ENCODE measurements at places on chromosomes 16 and 17.

DNA sequence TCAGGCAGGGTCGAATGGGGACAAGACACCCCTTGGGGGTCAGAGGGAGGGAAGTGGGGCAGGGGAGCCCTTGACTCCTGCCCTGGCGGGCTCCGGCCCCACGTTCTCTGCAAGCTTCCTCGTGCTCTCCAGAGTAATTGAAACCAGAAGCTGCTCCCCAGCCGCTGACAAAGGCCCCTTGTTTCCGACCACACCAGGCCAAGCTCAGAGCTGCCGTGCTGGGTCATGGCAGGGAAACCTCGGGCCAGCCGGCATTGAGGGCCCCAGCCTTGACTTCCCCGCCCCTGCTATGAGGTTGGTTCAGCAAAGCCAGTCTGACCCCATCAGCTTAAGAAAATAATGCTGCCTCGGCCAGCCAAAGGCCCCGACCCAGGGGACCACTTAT lies 43.3 kb downstream of the TIMM22 start:
- no peak for DNase-seq

- no peak for DNase-seq
These were observed 19.0 kb downstream of the WWP2 start for GRCh38 chr16:69781118-69781517.

DNA sequence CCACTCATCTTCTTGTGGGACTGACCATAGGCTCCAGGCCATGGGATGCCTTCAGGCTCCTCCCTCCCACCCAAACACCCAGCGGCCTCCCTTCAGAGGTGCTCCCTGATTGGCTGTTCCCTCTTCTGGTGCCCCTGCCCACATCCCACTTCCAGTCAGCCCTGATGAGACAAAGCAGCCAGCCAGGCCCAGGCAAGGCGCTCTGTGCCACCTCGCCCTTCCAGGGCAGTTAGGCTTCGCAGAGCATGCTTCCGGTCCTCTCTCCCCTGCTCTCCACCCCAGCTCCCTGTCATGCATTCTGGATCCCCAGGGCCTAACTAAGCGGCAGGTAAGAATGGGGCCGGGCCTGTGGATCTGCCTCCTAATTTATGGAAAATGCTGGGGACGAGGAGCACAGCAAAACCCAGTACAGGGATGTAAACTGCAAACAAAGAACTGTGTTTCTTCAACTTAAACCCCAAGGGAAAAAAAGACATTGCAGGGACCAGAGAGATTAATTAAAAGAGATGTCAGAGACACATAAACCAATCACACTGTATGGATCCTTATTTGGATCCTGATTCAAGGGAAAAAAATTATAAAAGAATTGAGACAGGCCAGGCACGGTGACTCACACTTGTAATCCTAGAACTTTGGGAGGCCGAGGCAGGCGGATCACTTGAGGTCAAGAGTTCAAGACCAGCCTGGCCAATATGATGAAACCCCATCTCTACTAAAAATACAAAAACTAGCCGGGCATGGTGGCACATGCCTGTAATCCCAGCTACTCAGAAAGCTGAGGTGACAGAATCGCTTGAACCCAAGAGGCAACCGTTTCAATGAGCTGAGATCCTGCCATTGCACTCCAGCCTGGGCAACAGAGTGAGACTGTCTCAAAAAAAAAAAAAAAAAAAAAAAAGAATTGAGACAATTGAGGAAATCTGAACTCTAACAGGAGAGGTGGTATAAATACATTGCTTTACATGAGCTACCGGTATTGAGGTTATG lies 26.0 kb downstream of the ZDHHC7 start:
- no peak for DNase-seq

- DNase-seq, result no peak
These were observed 28.6 kb upstream of the PAFAH1B1 start for GRCh38 chr17:2564877-2565276.

- DNase-seq, result no peak
These were observed 37.2 kb upstream of the NAGLU start for GRCh38 chr17:42498828-42499227.

- DNase-seq, result no peak
These were observed 14.5 kb downstream of the MRC2 start for GRCh38 chr17:62641951-62642350.

DNA sequence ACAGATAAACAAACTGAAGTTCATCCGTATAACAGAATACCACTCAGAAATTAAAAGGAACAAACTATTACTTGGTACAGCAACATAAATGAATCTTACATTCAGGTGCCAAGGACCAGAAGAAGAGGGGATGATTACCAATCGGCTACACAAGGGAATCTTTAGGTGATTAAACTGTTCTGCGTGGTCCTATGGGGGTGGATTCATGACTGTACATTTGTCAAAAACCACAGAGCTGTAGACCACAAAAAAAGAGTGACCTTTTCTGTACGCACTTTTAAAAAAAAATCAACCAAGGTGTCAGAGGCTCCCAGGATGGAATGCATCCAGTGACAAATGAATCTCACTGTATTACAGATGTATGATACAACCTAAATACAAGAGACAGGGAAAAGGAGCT lies 110.8 kb downstream of the CDYL2 start:
- no peak for DNase-seq

DNA sequence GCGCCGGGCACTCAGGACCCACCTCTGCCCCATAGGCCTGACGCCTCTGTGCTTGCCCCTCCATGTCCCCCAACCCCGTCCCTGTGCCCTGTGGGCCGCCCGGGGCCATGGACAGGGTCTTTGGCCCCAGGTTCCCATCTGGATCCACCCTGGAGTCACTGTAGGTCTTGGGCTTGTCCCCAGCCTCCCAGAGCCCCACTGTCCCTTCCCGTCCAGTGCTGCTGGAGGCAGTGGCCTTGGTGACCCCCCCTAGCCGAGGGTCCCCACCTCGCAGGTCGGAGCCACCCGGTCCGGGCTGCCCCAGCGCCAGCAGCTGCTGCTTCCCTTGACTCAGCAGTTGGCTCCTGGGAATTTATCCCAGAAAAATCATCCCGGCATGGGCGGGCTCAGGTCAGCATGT lies 49.3 kb downstream of the ZFPM1 start:
- DNase-seq, result no peak

DNA sequence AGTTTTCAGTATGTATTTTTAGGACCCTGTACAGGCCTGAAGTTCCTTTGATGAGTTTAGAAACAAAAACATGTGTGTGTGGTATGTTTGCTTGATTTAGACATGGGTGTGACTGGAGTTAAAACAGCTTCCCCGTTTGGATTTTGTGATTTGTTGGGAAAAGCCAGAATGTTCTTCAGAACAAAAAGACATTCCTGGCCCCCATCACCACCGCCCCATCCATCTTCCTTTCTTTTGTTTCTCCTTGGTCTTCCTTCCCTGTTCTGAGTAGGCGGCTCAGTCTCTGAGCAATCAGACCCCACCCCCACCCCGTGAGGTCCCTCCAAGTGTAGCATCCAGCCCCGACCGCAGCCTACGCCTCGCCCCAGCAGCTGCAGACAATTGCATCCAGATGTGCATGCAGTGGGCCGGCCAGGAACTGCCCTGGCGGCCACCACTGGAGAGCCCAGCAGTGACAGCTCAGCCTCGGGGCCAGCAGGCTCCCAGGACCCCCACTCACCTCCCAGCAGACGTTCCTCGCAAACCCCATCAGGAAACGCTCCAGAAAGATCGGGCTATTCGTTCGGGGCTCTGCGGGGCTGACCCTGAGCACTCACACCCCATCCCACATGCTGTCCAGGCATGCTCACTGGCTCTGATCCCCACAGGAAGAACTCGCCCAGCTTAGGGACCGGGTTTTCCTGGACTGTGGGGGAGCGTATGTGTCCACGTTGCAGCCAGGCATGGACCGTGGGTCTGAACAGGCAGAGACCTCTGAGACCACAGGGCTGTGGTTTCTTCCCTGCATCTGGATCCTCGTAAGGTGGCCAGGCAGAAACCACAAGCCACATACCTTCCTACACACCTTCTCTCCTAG lies 99.8 kb upstream of the CDH5 start:
- DNase-seq, result no peak

GRCh38 chr16:21713549-21714368 lies 50.0 kb downstream of the OTOA start:
- no peak for DNase-seq

- DNase-seq, result no peak
These were observed 16.9 kb downstream of the CREBBP start for GRCh38 chr16:3863587-3863986.

DNA sequence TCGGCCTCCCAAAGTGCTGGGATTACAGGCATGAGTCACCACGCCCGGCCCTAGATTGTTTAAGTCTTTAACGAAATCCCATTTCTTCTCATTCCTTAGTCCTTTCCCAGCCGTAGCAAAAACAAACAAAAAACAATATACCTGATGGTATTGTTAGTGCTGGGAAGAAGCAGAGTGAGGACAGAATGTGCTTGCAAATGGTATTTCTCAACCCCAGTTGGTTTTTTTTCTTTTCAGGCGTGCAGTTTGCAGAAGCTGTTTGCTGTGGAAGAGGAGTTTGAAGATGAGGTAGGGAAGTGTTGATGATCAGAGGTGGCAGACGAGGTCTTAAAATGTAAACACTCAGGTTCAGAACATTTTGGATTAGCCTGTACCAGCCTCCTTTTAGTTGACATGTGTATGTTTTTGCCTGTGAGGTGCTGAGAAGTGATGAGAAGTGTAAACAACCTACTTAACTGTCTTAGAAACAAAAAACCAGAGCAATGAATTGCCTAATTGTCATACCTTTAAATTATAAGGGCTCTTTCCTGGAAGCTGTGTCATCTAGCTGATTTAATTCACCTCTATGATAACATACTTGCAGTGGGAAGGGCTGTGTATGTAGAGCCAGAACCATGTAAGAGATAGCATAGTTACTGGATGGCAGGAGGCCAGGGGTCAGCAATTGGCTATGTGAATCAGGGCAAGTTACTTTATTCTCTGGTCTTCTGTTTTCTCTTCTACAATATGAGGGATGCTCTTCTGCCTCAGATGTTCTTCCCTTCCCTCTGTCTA lies 3.4 kb downstream of the HROB start:
- DNase-seq, result no peak

DNA sequence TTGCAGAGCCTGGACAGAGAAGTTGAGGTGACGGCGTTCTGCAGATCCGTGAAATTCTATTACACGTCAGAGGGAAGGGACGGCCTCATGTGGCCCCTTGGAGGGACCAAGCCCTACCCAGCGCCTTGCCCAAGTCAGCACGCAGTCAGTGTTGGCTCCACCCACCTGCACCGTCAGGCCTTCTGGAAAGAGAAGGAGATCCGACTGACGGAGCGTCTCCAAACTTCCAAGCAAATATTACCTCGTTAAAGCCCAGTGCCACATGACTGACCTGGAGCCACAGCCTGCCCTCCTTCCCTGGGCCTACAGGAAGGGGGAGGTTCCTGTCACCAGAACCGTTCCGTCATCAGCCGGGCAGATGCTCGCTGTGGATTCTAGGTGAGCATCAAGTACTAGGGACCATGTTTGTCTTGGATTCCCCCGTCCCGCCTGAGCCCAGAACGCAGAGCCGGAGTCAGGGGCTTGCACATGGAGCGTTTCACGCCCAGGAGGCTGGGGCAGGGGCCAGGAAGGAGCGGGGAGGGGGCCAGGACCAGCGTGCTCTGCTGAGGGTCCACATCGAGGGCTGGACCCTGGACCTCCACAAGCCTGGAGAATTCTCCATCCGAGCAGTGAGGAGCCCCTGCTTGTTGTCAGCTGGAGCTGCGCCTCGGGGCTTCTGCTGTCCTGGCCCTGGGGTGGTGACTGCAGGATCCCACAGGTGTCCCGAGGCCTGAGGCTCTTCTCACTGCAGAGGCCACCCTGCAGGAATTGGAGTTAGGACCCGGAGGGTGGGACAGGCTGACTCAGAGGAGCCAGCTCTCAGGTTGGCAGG lies 22.6 kb upstream of the METRNL start:
- DNase-seq, result no peak

DNA sequence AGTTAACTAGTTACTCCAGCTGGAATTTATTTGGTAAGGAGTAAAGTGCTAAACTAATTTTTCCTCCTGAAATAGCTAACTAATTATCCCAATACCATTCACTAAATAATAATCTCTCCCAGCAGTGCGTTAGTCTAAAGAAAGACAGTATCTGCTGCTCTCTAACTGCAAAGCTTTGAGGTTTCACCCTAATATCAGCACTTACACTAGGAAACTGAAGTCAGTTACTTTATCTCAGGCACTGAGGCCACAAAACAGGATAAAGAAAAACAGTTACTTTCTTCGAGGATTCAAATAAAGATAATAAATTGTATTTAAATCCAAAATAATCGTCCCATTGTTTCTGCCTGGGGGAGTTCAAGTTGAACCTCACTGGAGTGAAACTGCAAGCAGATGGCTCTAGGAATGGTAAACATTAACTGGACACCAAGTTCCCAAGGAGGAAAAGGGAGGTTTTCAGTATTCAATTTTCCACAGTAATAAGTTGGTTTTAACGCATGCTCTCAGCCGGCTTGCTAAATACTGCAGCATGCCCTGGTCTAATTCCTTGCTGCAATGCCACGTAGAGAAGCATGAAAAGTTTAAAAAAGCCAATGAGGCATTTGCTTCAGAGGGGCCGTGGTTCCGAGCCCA lies 20.0 kb upstream of the FOXJ1 start:
- DNase-seq, result no peak

- no peak for DNase-seq
These were observed 16.4 kb upstream of the CLEC18A start for GRCh38 chr16:69934751-69935150.

DNA sequence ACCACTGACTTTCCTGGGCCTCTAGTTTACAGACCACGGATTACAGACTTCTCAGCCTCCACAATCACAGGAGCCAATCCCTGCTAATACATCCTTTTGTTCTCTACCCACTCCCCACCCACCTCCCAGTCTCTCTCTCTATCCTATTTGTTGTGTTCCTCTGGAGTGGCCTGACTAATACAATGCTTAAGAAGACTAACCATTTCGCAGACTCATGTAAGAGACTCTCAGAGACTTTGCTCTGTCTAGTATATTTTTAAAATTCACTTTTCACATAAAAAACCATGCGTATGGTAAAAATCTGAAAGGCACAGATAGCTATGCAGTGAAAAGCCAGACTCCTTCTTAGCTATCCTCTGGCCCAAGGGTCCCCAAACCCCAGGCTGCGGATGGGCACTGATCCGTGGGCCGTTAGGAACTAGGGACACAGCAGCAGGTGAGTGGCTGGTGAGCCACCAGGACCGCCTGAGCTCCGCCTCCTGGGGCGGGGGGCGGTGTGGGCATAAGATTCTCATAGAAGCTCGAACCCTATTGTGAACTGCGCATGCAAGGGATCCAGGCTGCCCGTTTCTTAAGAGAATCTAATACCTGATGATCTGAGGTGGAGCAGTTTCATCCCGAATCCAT lies 7.6 kb downstream of the PIK3R6 start:
- DNase-seq, result no peak

- no peak for DNase-seq
These were observed 56.1 kb downstream of the BANP start for GRCh38 chr16:88007321-88007731.

- no peak for DNase-seq
These were observed 68.6 kb downstream of the CCDC182 start for GRCh38 chr17:57676543-57676942.

- no peak for DNase-seq
These were observed 32.4 kb upstream of the ADORA2B start for GRCh38 chr17:15912416-15912955.

DNA sequence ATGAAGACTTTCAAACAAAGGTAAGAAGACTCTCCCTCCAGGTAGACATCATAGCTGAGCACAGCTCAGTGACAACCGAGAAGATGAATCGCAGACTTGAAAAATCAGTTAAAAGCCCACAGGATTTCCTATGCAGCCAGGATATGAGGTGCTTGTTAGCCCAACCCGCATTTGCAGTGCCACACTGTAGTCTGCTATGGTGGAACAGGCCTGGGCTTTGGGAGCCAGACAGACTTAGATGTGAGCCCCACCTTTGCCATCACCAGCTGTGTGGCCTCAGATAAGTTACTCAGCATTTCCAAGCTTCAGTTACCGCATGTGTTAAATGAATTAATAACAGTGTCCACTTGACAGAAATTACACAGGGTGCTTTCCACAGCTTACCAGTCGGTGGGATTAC lies 204.4 kb upstream of the HS3ST3A1 start:
- no peak for DNase-seq

GRCh38 chr17:16940116-16940881 lies 31.6 kb downstream of the TNFRSF13B start:
- DNase-seq, result no peak

Data from stimulated activated CD8-positive, alpha-beta memory T cell treated with anti-CD3 and anti-CD28 coated beads, Interleukin-12 subunit alpha, Interleukin-12 subunit beta, amount 100 ng/mL, for 1 hour (primary cell).